ENCODE measurements at places on chromosomes 5 and 9.
A peak's percentile ranks its signal among the peaks of the same experiment; 100 is the strongest.

DNA sequence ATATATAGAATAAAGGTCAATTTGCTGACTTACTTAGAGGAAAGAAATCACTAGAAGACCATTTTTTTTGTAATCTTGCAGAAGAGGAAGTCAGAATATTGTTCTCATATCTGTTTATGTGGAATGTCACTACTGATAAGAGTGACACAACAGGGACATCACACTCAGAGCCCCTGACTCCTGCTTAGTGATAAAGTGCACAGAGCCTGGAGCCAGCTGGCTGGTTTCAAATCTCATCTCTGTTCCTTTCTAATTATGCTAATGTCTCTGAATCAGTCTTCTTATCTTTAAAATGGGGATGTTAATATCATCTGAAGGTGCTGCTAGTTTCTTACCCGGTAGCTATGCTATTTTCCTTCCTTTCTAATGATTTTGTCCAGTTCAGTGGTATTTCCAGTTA, 58.6 kb upstream of the LIFR start:
- DNase-seq, result no peak

GRCh38 chr9:16602494-16602893, 268.0 kb downstream of the BNC2 start:
- no peak for DNase-seq

DNA sequence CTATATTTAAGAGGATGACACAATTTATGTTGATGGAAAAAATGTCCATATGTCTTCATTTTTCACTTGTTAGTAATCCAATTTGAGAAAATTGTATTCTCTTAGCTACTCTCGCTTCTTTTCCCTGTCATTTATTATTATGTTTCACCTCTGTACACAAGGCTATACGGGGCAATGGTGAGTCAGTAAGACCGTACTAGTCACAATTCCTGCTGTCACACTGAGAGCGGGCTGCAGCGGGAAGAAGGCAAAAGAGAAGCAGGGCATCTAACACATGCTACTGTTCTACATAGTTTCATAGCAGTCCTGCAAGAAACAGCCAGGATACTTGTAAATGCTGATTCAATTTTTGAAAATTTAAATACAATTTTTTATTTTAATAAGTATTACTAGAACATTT, 23.3 kb upstream of the PRDM9 start:
- no peak for DNase-seq

DNA sequence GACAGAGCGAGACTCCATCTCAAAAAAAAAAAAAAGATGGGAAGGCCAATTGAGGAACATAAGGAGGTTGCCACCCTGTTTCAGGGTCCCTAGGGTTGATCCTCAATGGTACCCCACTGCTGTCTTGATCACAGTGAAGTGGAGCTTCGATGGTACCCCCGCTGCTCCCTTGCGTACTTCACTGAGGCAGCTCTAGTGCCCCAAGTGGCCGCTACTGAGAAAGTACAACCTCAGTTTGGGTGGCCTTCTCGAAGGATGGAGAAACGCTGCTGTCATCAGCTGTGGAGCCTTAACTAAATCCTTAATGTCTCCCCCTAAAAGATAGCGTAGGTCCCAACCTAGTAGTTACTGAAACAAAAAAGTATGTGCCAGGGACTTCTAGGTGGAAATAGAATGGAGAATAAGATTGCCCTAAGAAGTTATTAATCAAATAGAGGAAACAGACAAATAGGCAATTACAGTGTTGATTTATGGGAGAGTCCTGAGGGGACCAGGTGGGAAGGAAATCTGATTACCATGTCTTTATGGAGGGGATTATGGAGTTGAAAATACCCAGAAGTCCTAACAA, 6.3 kb downstream of the TESK1 start:
- DNase-seq, result peak; percentile 2

DNA sequence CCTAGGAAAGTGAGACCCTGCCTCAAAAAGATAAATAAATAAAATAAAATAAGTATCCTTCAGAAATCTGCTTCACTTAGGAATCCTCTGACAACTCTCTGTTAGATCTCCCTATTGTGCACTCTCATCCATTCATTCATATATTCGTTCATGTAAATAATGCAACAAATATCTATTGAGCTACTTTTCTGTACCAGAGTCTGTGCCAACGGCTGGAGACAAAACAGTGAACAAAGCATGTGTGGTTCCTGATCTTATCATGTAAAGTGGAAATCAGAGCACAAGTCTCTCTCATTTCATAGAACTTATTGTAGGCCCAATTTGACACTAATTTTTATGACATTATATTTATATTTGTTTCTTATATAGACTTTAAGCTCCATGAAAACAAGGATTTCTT, 40.3 kb upstream of the DAB2 start:
- DNase-seq, result no peak

- no peak for DNase-seq
Measured at GRCh38 chr5:143186623-143187022, 216.9 kb downstream of the NR3C1 start.

DNA sequence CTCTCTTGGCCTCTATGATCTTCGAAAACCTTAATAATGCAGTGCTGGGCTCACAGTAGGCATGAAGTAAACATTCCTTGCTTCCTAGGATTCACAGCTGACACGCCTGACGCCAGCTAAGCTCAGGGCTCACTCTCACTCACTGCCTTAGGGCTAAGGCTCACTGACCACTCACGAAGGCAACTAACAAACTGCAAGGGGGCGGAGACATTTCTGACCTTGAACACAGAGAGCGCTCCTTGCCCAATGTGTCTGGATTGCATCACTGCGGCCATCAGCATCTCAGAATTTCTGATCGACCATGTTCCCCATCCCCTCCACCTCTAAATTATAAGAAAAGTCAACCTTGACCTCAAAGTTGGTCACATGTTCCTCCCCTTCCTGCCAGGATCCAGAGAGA, 372.6 kb downstream of the EBF1 start:
- no peak for DNase-seq

DNA sequence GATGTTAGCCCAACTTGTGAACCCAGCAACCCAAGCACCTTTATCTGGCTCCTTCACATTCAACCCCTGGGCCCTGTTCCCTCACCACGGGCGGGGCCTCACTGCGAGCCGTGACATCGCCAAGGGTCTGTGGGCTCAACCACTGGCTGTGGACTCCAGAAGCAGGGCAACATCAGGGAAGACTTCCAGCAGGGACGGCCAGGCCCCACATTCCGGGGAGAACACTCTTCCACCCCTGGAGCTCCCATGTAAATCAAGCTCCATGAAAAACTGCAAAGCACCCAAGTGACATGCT, 175.3 kb downstream of the ERCC6L2 start:
- DNase-seq, result no peak

DNA sequence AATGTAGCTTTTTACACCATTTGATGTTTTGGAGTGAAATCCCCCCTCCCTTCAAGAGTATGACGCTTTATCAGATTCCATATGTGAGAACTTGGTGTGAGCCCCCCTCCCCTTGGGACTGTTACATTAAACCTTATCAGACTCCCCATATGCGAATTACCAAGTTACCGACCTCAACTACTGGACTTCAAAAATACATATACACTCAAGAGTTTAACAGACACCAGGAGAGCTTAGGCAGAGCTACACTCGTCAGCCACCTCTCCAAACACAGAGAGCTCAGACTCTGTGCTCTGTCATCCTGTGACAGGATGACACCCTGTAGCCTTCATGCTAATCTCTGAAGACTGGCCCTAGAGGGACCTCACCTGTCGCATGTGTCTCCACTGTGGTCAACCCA, 50.2 kb downstream of the FAM114A2 start:
- no peak for DNase-seq

- peak; percentile 75 for DNase-seq
Measured at GRCh38 chr5:170380361-170380951, 8.7 kb downstream of the KCNMB1 start.

DNA sequence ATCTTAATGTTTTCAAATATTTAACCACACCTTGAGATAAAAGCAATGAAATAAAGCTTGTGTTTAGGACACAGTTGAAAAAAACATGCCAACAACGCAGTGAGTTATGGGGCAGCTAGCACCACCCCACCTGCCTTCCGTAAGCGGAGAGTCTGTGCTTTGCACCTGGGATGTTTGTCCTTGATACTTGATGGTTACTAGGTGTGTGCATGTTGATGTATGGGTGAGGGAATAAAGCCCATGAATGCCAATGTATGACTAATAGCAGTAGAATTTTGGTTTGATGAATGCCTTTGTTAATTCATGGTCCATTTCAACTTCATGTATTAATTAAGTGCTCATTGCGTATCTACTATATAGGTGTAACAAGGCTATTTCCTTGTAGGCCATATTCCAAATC, 74.0 kb downstream of the PCSK5 start:
- DNase-seq, result peak; percentile 84

GRCh38 chr5:157820593-157821252, 38.2 kb downstream of the CLINT1 start:
- DNase-seq, result no peak

GRCh38 chr5:141382469-141383294, at the start of gene PCDHGA7:
Gene PCDHGA7 (plus strand): TSS chr5:141382742. CDS start chr5:141382900, 158 bp downstream.
- no peak for DNase-seq

DNA sequence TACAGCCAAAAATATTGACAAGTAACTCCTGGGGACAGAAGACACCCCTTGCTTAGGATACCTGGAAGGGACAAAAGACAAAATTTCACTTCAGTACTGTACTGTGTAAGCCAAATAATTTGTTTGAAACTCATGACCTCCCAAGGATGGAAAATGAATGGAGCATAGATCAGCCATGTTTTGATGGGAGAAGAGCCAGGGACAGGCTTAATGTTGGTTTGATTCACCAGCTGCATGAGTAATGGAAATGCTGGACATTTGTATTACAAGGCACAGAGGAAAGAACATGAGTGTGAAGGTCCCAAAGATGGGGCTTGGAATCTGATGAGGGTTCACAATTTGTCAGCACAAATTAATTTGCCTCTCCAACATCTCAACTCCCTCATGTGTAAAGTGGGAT, 122.8 kb downstream of the ENC1 start:
- no peak for DNase-seq

- no peak for DNase-seq
Measured at GRCh38 chr5:177189416-177189815, 55.8 kb downstream of the NSD1 start.

- DNase-seq, result no peak
Measured at GRCh38 chr9:131480258-131480657, 22.5 kb upstream of the POMT1 start.

GRCh38 chr5:172740428-172741205, 30.4 kb downstream of the DUSP1 start:
- peak; percentile 82 for DNase-seq

Data from PC-9 (cell line).